ENCODE measurements at places on chromosomes 7 and 10.
A peak's percentile ranks its signal among the peaks of the same experiment; 100 is the strongest.

DNA sequence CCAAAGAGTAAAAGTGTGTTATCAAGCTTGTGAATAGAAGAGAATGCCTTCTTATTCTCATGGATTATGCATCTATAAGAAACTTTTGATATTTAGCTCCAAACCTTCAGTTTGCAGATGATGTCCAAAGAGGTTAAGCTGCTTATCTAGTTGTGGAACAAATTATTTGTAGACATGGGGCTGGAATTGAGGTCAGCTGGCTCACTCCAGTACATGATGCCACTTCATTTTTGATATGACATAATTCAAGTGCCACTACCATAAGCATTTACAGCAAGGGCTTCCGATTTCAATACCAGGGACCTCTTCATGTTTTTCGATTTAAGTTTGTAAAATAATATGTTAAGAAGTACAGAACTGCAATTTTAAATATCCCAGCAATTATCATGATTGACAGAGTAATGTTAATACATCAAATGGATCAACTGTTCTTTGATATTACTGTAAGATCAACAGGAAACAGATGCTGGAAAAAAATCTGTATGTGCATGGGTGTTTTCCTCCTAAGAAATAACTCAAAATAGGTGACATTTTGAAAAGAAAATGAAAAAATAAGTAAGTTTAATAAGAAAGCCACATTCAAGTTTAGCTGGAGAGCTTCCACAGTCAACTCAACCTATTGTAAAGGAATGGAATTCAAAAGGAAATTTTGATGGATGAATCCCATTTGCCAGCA, 12.7 kb downstream of the FAM3C start:
- DNase-seq = no peak

DNA sequence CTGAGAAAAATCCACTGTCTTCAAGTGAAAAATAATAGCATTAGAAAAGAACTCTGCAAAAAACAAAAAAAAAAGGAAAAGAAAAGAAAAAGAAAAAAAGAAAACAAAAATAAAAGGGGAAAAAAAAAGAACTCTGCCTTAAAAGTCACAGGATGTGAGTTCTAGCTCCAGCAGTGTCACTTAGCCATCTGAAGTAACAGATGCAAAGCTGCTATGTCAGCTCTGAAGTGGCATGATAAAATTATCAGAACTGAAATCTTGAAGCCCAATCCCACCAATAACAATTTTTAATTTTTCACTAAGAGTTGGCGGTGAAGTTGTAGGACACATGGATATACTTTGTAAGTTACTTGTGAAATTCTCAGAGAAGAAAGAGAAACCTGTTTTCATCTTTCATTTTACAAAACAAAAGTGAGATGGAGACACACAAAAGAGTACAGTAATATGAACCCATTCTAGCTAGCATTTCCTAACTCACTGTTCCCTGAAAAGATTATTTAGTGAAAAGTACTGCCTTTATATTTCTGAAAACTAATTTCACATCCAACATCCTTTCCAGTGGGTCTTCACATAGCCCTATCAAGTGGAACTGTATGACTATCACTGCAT, 103.5 kb downstream of the ELAPOR2 start:
- DNase-seq = no peak

DNA sequence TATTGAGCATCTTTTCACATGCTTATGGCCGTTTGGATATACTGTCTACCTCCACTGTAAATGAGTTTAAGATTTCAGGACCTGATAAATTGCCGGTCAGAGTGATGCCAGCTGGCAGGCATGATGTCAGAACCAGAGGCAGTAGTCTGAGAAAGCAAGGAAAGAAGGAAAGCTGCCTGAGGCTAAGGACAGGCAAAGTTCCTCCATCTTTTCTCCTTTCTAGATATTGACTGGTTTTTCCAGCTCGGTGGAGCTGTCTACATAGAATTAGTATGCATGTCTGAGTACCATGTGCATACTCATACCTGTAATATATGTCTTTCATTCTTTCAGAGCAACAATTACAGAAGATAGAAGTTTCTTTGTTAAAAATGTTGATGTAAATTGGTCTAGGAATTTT, 52.3 kb downstream of the CDCA7L start:
- DNase-seq = no peak

GRCh38 chr7:27140126-27140857, 3.2 kb downstream of the HOXA5 start:
- no peak for DNase-seq

GRCh38 chr7:116229366-116229765, 19.0 kb downstream of the TES start:
- no peak for DNase-seq

- DNase-seq = no peak
Observed at GRCh38 chr7:157832006-157832405, 495.2 kb downstream of the DNAJB6 start.

GRCh38 chr7:80333040-80333439, 178.8 kb downstream of the GNAT3 start:
- no peak for DNase-seq

DNA sequence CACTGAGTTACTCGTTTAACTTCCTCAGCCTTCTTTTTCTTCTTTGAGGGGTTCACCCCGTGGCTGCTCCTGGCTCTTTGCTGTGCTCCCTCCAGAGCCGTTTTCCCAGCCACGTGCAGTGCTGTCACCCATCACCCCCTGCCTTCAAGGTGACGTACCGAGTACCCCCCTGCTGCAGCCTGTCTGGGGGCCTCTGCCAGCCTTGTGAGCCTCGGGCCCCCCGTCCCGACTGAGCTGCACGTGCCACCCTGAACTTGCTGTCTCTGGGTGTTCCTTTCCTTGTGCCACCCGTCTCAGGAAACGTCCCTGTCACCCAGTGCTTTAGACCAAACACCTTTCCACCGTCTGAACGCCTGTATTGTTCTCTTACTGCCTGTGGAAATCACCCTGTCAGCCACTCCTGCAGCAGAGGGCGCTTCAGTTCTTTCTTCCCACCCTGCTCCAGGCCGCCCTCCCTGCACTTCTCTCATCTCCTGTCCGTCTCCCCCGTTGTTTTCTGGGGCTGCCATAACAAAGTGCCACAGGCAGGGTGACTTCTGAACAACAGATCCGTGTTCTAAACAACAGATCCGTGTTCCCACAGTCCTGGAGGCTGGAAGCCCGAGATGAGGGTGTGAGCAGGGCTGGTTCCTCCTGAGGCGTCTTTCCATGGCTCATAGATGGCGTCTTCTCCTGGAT, 44.6 kb downstream of the WDR37 start:
- no peak for DNase-seq

- peak; percentile 7 for DNase-seq
Observed at GRCh38 chr10:99854860-99855259, 72.4 kb downstream of the ABCC2 start.

DNA sequence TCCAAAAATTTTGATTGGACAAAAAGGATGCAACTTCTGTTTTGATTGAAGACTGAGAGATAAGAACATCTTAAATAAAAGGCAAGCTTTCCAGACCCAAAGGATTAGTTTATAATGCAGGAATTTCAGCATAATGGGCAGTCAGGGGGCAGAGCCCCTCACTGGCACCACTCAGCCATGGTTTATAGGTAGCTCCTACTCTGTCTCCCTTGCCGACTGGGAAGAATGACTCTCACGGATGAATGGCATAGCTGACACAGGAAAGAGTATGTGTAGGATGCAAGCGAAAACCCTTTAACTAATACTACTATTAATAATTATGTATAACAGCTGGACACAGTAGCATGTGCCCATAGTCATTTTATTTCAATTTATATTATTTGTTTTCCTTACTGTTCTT, 53.3 kb downstream of the GALNT11 start:
- DNase-seq = no peak

DNA sequence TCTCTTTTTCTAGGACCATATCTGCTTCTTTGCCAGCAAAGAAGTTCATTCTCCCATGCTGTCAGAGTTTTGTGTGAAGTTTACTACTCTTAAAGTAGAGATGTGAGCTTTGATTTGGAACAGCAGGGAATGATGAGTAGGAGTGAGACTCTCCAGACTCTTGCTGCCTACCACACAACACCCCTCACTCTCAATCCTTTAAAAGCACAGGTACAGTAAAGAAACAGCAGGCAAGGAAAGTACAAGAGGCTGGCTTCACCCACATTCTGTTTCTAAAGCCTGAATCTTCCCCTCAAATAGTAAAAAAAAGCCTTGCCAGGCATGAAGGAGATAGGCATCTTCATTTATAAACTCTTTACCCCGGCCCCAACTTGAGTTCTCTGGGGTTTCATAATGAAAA, 97.3 kb downstream of the ARMH3 start:
- DNase-seq = no peak

GRCh38 chr10:101225846-101226421, 3.3 kb downstream of the LBX1 start:
- no peak for DNase-seq

DNA sequence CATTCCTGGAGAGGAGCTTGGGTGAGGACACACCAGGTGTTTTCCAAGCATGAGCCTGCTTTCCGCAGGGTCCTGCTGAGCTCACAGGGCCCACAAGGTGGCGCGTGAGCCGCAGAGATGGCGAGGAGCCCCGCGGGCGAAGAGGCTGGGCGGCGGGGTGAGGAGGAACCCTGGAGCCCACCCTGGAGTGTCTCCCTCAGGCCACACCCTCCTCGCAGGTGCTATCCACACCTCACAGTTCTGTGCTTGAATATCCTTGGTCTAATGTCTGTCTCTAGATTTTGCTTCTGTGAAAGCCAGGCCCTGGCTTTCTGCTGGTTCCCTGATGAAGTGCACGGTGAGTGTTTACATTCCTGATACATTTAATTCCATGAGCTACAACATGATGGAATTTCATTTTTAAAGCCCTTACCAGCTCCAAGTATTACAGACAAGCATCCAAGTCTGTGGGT, 433.6 kb downstream of the ACTR3B start:
- DNase-seq = no peak

DNA sequence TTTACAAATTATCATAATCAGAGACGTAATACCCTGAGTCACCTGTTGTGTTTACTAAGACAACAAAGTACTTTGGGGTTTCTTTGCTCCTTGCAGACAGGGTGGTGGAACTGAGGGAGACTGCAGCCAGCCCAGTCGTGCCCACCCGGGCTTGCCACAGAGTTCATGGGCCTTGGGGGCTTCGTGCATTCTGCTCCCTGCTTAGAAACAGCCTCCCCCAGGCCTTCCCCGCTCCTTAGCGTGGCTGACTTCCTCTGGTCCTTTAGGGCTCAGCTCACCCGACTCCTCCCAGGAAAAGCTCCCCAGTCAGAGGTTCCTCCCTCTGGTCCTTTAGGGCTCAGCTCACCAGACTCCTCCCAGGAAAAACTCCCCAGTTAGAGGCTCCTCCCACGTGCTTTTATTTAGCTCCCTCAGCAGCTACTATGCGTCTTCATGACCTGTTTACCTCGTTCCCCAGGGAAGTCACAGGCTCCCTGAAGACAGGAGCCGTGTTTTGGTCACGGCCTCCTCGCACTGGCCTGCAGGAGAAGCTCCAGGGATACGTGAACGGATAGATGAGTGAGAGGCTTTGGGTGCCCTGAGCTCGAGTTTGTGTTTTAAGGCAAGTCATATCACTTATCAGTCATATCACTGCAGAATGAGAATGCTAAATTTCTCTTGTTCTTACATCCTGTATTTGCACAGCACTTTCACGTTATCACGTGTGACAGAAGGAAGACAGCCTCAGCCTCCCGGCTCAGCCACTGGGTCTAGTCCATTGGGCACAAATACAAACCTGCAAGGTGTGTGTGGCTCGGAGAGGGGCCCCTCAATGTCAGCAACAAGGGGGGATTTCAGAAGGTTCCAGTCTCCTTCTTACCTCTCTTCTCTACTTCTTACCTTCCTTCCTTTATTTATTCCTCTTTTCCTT, 52.7 kb upstream of the VIPR2 start:
- DNase-seq = no peak

DNA sequence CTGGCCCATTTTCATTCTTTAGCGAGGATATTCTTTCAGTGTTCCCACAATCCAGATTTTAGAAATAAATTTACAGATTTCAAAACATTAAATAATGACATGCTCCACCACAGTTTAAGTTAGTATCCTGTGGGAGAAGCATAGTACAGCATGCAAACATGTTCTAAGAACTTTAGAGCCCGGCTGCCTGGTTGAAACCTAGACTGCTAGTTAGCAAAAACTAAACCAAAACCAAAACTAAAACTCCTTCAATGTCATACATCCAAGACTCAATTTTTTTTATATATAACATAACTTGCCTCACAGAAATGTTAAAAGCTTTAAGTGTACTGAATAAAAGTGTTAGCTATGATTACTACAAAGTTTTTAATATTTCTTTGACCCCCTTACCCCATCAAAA, 17.0 kb downstream of the TRA2A start:
- DNase-seq = no peak

DNA sequence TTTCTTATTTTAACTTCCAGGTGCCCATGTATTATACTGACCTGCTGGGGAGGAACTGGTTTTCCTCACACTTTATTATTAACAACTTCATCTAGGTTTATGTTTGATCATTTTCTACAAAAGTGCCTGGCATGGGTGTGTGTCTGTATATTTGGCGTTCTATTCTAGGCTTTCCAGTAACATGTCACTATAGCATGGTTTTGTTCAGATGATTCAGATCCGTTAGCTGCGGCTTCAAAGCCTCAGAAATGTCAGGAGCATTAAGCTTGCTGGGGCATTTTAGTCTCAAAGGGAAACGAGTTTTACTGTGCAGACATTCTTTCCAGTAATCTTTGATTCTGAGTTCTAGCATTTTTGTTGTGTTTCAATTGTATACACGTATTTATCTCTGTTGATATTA, 2.3 kb downstream of the INPP5A start:
- DNase-seq = no peak

- no peak for DNase-seq
Observed at GRCh38 chr7:63044721-63045120, 953.9 kb upstream of the ZNF722 start.

- DNase-seq = peak; percentile 87
Observed at GRCh38 chr7:16345979-16346958, 75.1 kb downstream of the CRPPA start.

GRCh38 chr7:126856691-126857291, 395.9 kb downstream of the GRM8 start:
- no peak for DNase-seq

- DNase-seq = no peak
Observed at GRCh38 chr7:42606193-42606905, 305.5 kb downstream of the C7orf25 start.

- no peak for DNase-seq
Observed at GRCh38 chr7:146126767-146127509, 10.3 kb downstream of the CNTNAP2 start.

DNA sequence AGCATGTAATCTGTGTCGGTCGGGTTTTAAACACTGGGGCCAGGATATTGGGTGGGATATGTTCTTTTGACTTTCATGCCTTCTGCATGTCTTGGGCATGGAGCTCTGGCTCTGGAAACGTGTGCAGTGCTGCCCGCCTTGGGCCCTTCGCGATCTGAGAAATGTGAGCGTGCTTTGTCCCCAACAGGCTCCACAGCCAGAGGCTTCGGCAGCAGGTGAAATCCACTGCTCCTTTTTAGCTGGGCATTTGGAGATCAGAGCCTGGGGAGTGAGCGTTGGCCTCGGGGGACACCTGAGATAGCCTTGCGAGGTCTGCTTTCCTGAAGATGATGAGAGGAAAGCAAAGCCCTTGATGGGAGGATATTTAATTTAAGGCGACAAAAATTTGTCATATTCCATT, 137.8 kb downstream of the ACTR3B start:
- no peak for DNase-seq

- no peak for DNase-seq
Observed at GRCh38 chr7:21338728-21339164, 89.1 kb upstream of the SP4 start.

- no peak for DNase-seq
Observed at GRCh38 chr7:92496876-92497275, 19.1 kb upstream of the ERVW-1 start.

GRCh38 chr10:42488416-42488815, 150.0 kb downstream of the ZNF33B start:
- DNase-seq = no peak
